ENCODE measurements at places on chromosomes 1 and 21.

GRCh38 chr21:42266971-42267556 lies 48.1 kb downstream of the ABCG1 start:
- DNase-seq: no peak

GRCh38 chr1:36934061-36934460 lies 100.3 kb downstream of the GRIK3 start:
- no peak for DNase-seq

GRCh38 chr1:2545754-2546514 lies 10.2 kb upstream of the TNFRSF14 start:
- DNase-seq: peak; percentile 88

DNA sequence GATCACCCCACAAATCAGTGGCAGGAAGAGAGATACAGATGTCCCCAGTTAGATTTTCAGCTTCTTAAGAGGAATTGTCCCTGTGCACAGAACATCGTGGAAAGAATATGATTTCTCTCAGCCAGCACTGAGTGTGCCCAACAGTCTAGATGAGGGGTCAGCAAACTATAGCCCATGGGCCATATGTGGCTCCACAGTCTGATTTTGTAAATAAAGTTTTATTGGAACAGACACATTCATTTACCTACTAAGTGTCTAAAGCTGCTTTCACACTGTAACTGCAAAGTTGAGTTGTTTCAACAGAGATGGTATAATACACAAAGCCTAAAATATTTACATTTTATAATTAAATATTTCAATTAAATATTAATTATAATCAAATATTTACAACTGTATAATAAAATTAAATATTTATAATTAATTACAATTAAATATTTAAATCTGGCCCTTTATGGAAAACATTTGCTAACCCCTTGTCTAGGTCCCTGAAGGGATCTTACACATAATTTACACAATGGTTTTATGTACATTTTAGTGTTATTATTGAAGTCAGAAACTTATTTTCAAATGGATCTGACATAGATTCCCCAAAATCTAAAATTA lies 407.6 kb downstream of the PTPRU start:
- no peak for DNase-seq

DNA sequence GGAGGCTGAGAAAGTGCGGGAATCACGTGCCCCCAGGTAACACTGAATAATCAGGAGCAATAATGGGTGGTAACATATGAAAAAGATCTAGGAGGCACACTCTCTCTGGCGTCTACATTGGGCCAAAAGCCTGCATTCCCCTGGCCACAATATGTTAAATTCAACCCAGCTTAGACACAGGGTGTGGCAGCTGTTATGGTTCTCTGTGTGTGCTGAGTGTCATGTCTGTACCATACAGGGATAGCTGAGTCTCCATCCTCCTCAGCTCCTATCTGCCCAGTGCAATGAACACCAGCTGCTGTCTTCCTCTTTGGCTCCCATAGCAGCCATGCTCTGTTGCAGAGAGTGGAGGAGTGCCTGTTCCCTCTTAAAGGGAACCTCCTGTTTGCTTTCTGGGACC lies 14.3 kb downstream of the S100A11 start:
- no peak for DNase-seq

- DNase-seq: peak; percentile 57
These were observed 3.8 kb downstream of the LCA5L start for GRCh38 chr21:39441502-39442475.

- peak; percentile 6 for DNase-seq
These were observed 25.8 kb upstream of the MYCL start for GRCh38 chr1:39927538-39927937.

GRCh38 chr1:165891111-165891860 lies 63.9 kb downstream of the UCK2 start:
- peak; percentile 85 for DNase-seq

DNA sequence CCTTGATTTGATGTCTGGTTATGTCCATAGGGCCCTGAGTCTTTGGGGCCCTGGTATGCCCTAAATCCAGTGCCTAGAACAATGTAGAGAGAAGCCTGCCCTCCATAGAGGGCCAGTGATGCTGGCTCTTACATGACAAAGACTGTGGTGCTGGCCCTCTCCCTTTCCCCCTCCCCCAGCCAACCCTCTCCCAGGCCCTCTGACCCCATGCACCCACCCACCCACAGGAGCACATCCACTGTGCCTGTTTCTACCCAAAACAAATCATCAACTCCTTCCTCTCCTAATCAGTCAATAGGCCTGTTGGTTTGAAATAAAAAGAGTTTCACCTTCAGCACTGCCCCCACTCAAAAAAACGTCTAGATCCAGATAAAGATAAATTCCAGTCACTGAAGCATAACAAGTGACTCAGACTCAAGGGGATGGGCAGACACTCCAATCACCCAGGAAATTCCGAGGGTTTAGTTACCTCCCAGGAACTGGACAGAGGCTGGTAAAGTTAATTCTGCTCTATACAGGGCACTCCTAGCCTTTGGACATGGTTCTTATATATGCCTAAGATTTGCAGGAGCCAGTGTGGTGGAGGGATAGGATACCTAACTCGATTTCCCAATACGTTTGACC lies 144.8 kb upstream of the VANGL1 start:
- DNase-seq: peak; percentile 93

GRCh38 chr1:102097451-102097850 lies 100.7 kb upstream of the OLFM3 start:
- no peak for DNase-seq

DNA sequence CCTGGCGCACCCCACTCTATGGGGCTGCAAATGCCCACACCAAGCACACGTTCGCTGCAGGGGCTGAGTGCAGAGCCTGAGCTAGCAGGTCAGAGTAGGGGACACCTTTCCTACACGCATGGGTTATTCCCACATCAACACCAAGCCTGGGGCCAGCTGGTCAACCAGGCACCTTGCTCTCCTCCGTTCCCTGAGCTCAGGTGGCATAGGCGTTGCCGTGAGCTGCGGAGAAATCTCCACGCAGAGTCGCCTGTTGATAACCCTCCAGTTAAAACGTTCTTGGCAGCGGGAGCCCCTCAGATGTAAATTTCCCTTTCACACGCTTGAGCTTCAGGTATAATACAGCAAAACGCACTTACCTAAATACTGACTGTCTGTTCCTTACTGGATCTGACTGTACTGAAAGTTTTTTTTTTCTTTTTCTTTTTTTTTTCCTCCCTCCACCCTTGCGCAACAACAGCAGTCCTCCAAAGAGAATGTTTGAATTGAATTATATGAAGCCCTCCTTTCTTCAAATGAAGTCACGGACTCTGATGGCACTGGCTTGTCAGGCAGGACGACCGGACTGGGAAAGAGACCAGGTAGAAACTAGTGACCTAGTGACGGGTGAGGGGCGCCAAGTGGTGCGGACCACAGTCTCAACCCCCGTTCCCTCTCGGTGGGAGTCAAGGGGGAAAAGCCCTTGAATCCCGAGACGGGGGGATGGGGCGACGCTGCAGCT lies 2.1 kb downstream of the BRINP3 start:
- no peak for DNase-seq

- DNase-seq: no peak
These were observed 702.3 kb downstream of the BRINP3 start for GRCh38 chr1:189775343-189775742.

- no peak for DNase-seq
These were observed 318.8 kb upstream of the DEPDC1 start for GRCh38 chr1:68815632-68816031.

DNA sequence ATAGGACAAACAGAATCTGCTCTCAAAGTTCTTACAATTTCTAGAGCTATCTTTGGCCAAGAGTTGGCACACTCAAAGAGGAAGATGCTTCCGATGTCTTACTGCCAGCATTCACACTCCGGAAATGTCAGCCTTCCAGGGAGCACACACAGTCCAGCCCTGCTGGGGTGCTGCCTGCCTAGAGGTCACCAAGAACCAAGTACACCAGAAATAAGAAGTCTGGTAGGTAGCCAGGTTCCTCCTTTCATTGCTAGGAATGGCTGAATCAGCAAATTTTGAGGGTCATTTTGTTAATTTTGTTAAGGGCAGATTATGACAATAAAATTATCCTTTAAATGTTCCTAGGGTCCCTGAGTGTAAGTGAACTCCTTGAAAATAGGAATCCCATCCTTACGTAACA lies 77.5 kb downstream of the PLPP3 start:
- DNase-seq: no peak

- DNase-seq: no peak
These were observed 610 bp downstream of the RBM8A start for GRCh38 chr1:145926686-145927062.

GRCh38 chr1:155471891-155472290 lies 90.7 kb downstream of the ASH1L start:
- DNase-seq: no peak

- DNase-seq: no peak
These were observed 375.1 kb upstream of the ZP4 start for GRCh38 chr1:238265866-238266265.

- DNase-seq: no peak
These were observed 21.1 kb downstream of the PIK3C2B start for GRCh38 chr1:204473400-204473965.

DNA sequence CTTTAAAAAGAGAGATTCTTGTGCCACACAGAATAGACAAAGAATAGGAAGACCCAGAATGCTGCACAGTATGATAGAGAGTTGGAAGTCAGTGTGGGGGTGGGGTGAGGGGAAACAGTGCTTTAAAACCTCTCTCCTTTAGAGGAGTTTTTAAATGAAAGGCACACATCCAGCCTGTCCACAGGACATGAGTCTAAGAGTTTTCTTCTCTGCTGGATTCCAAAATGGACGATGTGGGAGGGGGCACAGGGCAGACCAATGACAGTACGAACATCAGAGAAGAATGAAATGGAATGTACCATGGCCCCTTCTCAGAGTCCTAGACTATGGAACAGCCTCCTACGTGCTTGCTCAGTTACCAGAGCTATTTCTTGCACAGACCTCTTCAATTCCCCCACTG lies 458.2 kb upstream of the DAB1 start:
- no peak for DNase-seq

GRCh38 chr1:69700770-69701169 lies 133.0 kb downstream of the LRRC7 start:
- peak; percentile 38 for DNase-seq

- no peak for DNase-seq
These were observed 13.7 kb downstream of the PODN start for GRCh38 chr1:53075761-53076163.

GRCh38 chr1:44084998-44085675 lies 33.5 kb upstream of the KLF17 start:
- peak; percentile 88 for DNase-seq

- no peak for DNase-seq
These were observed 21.9 kb upstream of the KIF14 start for GRCh38 chr1:200642481-200642880.

GRCh38 chr1:24580756-24581155 lies 24.9 kb downstream of the NCMAP start:
- no peak for DNase-seq

GRCh38 chr1:38114241-38115026 lies 67.8 kb upstream of the POU3F1 start:
- DNase-seq: no peak

- no peak for DNase-seq
These were observed 44.7 kb downstream of the YARS1 start for GRCh38 chr1:32772281-32773017.

- peak; percentile 63 for DNase-seq
These were observed 141.4 kb downstream of the PLPP3 start for GRCh38 chr1:56437959-56438358.

All from EH (cell line).